ENCODE measurements at places on chromosomes 5 and 9.

GRCh38 chr5:109721741-109722140 lies 32.0 kb downstream of the MAN2A1 start:
- no peak for DNase-seq

DNA sequence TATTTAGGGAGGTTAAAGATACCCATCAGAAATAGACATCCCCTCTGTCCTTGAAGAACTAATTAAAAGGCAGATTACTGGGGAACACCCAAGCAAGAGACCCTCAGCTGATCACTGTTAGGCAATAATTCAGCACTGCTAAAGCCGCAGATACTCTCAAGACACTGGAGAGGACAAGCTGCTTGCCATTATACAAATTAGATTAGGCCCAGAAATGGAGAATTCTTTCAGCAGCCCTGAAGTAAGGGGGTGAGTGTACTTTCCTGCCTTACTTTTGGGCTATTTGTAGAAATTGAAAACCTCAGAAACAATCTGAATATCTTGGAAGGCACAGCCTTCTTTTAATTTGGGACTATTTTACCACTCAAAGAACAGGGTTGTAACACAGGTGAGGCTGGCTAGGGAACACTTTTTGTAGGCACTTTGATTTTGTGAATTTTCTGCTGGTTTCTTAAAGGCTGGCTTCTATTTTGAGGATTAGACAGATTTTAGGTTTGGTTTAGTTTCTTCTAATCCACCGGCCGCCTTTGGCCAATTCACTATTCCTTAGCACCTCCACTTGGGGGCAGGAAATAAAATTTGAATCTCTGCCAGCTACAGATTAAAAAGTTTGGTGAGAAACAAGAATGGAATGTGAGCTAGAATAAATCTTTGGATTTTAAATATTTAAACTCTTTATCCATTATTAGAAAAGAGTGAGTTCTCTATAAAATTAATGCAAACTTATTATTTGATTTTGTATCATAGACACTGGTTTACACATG lies 106.0 kb downstream of the SMARCA2 start:
- no peak for DNase-seq

- no peak for DNase-seq
Measured at GRCh38 chr5:119694284-119694683, 64.9 kb downstream of the FAM170A start.

- no peak for DNase-seq
Measured at GRCh38 chr9:97280755-97281330, 26.6 kb upstream of the CCDC180 start.
